Islet precursor cell (in vitro differentiated cells): ENCODE measurements at places on chromosomes 3 and 15.

GRCh38 chr3:73706771-73707170, 82.0 kb upstream of the PDZRN3 start:
- peak; percentile 52 for DNase-seq

GRCh38 chr15:69403594-69403993, 10.6 kb upstream of the KIF23 start:
- DNase-seq, result no peak

DNA sequence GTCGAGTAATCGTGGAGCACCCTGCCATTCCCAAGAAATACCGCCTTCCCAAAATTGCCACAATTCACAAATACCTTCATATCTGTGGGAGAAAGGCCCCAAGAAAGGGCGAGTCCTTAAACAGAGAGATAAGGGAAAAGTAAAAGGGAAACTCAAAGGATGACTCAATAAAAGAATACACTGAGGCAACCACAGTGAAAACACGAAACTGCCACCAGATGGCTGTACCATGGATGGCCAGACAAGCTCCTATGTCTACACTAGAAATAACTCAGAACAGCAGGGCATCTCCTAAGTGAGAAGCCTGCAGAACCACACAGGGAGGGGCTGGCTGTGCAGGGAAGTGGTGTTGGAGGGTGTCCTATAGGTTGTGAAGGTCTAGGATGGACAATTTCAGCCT, 25.0 kb downstream of the SRGAP3 start:
- DNase-seq, result no peak

- no peak for DNase-seq
Measured at GRCh38 chr15:70025413-70026296, 72.1 kb downstream of the TLE3 start.

DNA sequence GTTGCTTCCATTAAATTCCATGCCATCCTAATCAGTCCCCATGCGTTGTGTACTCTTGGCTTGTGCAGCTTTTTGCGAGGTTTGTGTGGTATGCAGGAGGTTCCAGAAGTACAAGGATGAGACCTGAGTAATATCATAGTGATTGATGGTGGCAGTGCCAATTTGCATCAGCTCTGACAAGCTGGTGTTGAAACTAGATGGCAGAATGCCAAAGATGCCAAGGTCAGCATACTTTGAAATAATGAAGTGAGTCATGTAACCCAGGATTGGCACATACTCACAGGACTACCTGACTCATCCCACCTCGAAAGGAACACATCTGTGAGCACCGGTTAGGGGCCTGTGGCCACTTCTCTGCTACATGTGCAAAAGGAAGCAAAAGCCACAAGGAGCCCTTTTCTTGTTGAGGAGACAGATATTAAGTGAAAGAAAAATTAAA, 14.3 kb downstream of the KAT2B start:
- DNase-seq, result no peak

GRCh38 chr3:171829841-171830517, 13.2 kb upstream of the TMEM212 start:
- peak; percentile 92 for DNase-seq

- no peak for DNase-seq
Measured at GRCh38 chr15:88276821-88277410, 20.4 kb upstream of the NTRK3 start.

DNA sequence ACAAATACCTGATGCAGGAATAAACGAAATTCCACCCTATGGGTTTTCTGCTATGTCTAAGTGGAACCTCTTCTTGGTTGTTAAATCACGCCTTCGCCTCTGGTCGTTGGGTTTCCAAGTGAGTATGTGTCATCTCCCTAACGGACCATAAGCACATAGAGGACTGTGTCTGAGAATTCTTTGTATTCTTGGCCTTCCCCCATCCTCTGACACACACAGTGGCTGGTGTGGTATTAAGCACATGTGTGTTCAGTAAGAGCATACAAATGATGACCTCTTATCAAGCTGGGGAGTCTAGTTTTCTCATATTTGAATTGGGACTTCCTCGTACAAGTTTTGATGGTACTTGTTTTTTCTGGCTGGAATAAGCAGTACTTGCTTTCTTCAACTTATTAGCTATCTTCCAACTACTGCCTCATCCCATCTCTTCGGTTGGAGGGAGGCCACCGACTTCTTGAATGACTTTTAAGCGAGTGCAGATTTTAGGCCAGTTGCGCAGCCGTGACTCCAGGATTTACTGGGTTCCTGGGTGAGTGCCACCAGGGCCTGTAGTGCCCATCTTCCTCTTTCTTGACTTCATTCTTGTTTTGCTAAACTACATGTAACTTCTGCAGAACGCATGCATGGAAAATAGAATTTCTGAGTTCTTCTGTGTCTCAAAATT, 240.2 kb downstream of the ADAMTS17 start:
- peak; percentile 11 for DNase-seq

DNA sequence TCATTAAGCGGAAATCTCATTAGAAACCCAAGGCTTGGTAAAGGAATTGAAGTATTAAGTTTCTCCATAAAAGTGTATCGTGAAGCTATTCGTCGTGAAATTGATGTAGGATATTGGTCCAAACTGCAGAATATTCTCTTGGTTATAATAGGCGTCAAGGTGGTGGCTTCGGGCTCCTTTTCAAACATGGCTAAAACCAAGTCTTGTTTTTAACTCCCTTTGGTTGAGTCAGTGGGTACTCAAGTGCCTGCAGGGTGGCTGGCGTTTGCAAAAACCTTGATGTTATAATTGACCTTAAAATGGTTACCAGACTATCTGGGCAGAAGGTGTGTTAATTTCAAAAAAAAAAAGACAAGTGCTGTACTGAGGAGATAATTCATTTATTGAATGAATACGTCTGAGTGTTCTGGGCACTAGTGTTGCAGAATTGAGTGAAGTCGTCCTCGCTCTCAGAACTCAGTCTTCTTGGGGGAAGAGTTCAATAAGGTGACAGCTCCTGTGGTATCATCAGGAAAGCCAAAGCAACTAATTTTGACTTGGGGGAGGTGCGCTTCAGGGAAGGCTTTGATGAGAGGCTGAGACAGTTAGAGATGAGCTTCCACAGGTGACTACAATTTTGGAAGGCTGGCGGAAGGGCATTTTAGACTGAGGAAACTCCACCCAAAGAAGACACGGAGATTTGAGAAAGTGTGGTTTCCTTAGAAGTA, 1.5 kb downstream of the UBE2Q2 start:
- no peak for DNase-seq

GRCh38 chr15:74782259-74783071, 585 bp downstream of the CSK start:
- DNase-seq, result no peak
